NCI-H1048 (cell line): ENCODE measurements at places on chromosomes 3 and 15.

- DNase-seq: no peak
Observed at GRCh38 chr15:57323806-57324589, 52.3 kb upstream of the CGNL1 start.

DNA sequence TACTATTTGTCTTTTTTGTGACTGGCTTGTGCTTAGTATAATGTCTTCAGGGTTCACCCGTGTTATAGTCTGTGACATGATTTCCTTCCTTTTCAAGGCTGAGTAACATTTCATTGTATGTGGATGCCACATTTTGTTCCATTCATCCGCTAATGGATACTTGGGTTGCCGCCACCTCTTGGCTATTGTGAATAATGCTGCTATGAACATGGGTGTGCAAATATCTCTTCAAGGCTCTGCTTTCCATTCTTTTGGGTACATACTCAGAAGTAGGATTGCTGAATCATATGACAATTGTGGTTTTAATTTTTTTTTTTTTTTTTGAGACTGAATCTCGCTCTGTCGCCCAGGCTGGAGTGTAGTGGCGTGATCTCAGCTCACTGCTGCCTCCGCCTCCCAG is 15.4 kb downstream of the CRTC3 start:
- DNase-seq: no peak

DNA sequence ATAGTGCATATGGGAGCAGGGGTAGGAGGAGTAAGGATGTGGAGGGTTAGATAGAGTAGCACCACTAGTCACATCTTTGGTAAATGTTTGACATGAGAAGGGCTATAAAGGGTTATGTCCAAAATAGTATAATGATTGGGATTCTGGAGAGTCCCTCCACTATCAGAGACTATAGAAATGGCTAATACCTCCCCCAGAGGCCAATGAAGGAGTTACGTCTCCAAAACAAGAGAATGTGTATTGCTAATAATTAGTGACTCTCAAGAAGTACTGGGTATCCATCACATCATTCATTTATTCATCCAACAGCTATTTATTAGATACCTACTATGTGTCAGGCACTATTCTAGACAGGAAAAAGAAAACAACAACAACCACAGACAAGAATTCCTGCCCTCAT is 203.7 kb upstream of the UMPS start:
- DNase-seq: no peak

- peak; percentile 15 for DNase-seq
Observed at GRCh38 chr15:64686130-64686735, 89.2 kb downstream of the RBPMS2 start.

- DNase-seq: no peak
Observed at GRCh38 chr3:43194490-43195114, 88.7 kb upstream of the POMGNT2 start.

- DNase-seq: no peak
Observed at GRCh38 chr3:126313166-126313565, 44.0 kb downstream of the KLF15 start.

- no peak for DNase-seq
Observed at GRCh38 chr3:57048052-57048671, 12.3 kb upstream of the SPATA12 start.

GRCh38 chr15:66007663-66008262 is 138.5 kb downstream of the RAB11A start:
- no peak for DNase-seq

DNA sequence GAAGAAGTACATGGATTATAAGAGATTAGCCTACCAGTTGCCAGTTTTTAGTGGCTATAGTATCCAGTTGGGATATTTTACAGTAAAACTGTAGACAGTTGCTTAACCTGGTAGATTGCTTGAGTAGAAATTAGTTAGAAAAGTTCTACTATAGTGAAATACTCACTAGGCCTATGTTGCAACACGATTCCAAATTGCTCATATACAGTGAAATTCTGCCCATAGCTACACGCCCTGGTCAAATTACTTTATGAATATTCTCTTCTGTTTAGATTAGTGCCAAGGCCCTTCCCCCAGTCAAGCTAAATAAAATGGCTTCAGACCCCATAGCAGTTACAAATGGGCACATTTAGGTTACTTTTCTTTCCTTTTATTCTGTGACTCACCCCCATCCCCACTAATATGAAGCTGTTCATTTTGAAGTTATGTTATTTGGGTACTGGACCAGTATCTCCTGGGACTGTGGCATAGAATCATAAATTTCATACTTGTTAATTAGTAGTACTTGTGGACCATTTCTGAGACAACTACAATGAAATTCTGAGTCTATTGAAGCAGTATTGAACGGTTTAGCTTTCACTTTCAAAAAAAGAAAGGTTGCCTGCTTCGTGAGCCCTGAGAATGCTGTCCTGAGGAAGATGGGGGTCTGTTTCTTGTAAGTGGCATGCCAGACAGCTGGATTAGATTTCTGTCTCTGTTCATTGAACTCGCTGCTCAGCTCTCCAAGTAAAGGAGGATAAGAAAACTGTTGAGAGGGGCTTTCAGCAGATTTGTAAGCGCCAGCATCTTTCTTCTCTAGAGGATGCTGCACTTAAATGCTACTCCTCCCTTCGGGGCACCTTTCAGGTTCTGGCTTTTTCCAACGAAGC is 65.8 kb upstream of the CFAP20DC start:
- DNase-seq: no peak

DNA sequence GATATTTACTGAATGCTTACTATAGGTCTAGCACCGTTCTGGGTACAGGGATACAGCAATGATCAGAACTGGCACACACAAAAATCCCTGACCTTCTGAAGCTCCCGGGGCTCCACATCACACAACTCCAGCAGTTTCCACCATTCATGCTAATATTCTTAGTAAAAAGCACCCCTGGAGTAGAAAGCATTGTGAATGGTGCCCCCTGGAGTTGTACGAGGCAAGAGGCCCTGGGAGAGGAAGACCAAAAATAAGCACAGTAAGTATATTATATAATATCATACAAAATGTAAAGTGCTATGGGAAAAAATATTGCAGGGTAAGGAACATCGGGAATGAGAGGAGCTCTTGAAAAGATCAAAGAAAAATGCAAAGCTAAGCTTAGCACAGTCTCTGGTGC is 790 bp upstream of the SRGAP3 start:
- no peak for DNase-seq

GRCh38 chr3:95297581-95297980 is 1234.7 kb downstream of the NSUN3 start:
- DNase-seq: no peak

- DNase-seq: no peak
Observed at GRCh38 chr3:184237807-184238206, 8.4 kb downstream of the VWA5B2 start.

GRCh38 chr3:53174346-53175250 is 13.6 kb downstream of the PRKCD start:
- DNase-seq: no peak
